ENCODE measurements at places on chromosomes 12 and 14. TPM values are rescaled to one million over a fixed set of nuclear protein-coding genes. Genes with fewer than 3 reads are reported as not detected.

DNA sequence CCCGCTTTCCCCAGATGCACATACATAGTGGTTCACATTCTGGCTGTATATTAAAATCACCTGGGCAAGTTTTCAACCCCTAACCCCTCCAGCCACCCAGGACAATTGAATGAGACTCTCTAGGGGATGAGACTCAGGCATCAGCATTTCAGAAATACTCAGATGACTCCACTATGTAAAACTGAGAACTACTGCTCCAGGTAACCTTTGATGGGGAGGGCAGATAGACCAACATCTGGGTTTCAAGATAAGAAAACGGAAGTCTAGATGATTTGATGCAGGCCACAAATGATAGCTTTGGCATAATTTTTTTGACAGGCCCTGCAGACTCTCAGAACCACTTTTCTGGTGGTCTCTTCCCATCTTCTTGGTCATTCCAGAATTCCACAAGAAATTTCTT is 341.1 kb downstream of the EMP1 start:
- H3K27ac ChIP-seq = no peak overlapping the region
- H3K27me3 ChIP-seq = no peaks in the 10 kb centered on the region
- H3K4me3 ChIP-seq = no peak overlapping the region

DNA sequence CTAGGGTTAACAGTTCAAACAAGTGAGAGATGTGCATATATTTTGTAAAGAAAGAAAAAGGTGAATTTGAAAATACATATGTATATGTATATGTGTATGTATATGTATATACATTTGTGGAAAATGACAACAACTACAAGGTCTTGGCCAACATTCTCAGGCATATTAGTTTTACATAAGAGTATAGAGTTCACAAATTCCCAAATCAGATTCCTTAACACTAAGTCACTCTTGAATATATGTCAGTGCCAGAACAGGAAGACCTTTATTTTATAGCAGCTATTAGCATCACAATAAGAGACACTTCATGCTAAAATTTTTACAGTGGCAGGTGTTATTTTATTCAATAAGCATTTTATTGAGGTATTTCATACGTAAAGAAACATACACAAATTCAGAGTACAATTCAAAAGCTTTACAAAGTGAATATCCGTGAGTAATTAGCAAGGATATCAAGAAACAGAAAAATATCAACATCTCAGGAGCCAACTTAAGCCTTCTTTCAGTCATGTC is 179.7 kb downstream of the SLC6A15 start:
- H3K27me3 ChIP-seq = no peaks in the 10 kb centered on the region
- H3K36me3 ChIP-seq = no peaks in the 10 kb centered on the region

DNA sequence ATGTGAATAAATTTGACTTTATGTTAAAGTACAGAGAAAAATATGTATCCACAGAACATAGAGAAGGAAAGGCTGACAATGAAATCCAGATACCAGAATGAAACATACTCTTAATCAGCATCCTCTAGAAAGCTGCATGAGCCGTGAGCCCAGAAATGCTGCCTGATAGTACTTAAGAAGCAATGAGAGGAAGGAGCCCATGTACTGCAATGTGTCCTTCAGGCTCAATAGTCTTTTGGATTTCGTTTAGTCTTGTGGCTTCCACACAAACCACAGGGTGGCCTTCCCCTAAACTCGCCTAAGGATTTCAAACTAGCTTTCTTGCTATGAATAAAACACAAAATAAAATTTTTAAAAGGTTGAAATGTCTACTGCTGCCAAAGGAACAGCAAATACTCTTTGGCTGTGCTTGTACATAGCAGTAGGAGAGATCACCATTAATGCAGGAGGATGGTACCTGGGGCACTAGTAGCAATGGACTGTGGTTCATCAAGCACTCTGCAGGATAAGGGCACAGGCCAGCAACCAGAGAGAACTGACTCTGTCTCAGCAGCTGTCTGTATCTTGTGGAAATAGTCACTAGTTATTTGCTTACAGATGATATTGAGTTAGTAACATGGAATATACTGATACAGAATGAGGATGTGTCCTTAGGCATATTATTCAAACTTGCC is 988.3 kb upstream of the LRFN5 start:
- H3K36me3 ChIP-seq = no peaks in the 10 kb centered on the region
- H3K4me1 ChIP-seq = no peaks in the 10 kb centered on the region
- H3K27ac ChIP-seq = no peak overlapping the region
- H3K27me3 ChIP-seq = no peaks in the 10 kb centered on the region
- H3K4me3 ChIP-seq = no peak overlapping the region
- DNase-seq = no peak

- H3K27ac ChIP-seq = no peak overlapping the region
- H3K4me1 ChIP-seq = no peaks in the 10 kb centered on the region
- DNase-seq = peak; percentile 53
- H3K27me3 ChIP-seq = no peaks in the 10 kb centered on the region
Measured at GRCh38 chr12:117671734-117672133, 297.1 kb downstream of the KSR2 start.

GRCh38 chr14:100441271-100441947 is 118.3 kb downstream of the SLC25A47 start:
- H3K36me3 ChIP-seq = no peaks in the 10 kb centered on the region
- H3K4me3 ChIP-seq = no peak overlapping the region
- no peak overlapping the region for H3K27ac ChIP-seq

DNA sequence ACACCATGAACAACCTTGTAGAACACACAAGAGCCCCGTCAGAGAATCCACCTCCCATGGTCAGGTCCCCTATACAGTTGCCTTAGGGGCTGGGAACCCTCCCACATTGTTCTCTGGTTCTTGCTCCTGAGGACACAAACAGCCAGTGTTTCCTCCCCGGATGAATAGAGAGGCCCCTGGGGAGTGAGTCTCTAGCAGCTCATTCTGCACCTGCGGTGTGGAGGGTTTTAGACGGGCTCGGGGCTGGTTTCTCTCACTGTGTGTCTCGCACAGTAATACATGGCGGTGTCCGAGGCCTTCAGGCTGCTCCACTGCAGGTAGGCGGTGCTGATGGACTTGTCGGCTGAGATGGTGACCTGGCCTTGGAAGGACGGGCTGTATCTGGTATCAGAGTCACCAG is 1052.1 kb downstream of the TMEM121 start:
- no peak for DNase-seq
- no peaks in the 10 kb centered on the region for H3K4me1 ChIP-seq
- H3K4me3 ChIP-seq = no peak overlapping the region
- H3K36me3 ChIP-seq = no peaks in the 10 kb centered on the region
- H3K27ac ChIP-seq = no peak overlapping the region

- peak; percentile 95 for DNase-seq
- H3K36me3 ChIP-seq = no peaks in the 10 kb centered on the region
- peaks cover 5% of the 10 kb centered on the region for H3K4me1 ChIP-seq
- no peak overlapping the region for H3K27ac ChIP-seq
Measured at GRCh38 chr14:73825551-73826188, 26.0 kb upstream of the PTGR2 start.

GRCh38 chr14:102516531-102517391 is 7.2 kb upstream of the ANKRD9 start:
- peak; percentile 56 for DNase-seq
- H3K36me3 ChIP-seq = no peaks in the 10 kb centered on the region
- H3K27ac ChIP-seq = no peak overlapping the region
- H3K27me3 ChIP-seq = no peaks in the 10 kb centered on the region
- peak overlapping the region; percentile 68 for H3K4me3 ChIP-seq
- H3K4me1 ChIP-seq = peaks cover 5% of the 10 kb centered on the region

GRCh38 chr12:48937170-48937569 is 11.9 kb upstream of the FKBP11 start:
- no peak overlapping the region for H3K27ac ChIP-seq
- peaks cover 12% of the 10 kb centered on the region for H3K36me3 ChIP-seq
- no peak overlapping the region for H3K4me3 ChIP-seq
- H3K27me3 ChIP-seq = no peaks in the 10 kb centered on the region
- no peak for DNase-seq

GRCh38 chr14:85528080-85528896 is 1.7 kb upstream of the FLRT2 start:
- no peaks in the 10 kb centered on the region for H3K4me1 ChIP-seq
- no peaks in the 10 kb centered on the region for H3K36me3 ChIP-seq
- no peak for DNase-seq
- no peak overlapping the region for H3K27ac ChIP-seq
- H3K27me3 ChIP-seq = no peaks in the 10 kb centered on the region

DNA sequence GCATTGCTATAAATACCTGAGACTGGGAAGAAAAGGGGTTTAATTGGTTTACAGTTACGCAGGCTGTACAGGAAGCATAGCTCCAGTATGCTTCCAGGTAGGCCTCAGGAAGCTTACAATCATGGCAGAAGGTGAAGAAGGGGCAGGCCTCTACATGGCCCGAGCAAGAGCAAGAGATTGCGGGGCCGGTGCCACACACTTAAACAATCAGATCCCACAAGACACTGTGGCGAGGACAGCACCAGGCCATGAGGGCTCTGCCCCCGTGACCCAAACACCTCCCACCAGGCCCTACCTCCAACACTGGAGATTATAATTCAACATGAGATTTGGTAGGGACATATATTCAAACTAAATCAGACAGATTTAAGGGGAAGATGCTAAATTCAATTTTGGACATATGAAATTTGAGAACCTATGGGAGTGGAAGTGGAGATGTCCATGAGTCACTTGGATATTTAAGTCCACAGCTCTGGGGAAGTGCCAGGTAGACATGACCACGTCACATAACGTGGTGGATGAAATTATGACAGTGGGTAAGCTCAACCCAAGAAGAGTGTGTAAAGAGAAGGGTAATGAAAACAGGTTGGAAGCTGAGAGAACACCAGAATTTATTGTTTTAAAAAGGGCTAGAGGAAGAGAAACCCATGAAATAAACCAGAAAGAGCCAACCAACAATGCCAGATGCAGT is 1.5 kb upstream of the LTA4H start:
- H3K4me1 ChIP-seq = no peaks in the 10 kb centered on the region
- no peaks in the 10 kb centered on the region for H3K36me3 ChIP-seq
- no peaks in the 10 kb centered on the region for H3K27me3 ChIP-seq
- H3K27ac ChIP-seq = no peak overlapping the region
- H3K4me3 ChIP-seq = no peak overlapping the region

- no peaks in the 10 kb centered on the region for H3K27me3 ChIP-seq
- H3K4me3 ChIP-seq = no peak overlapping the region
- no peaks in the 10 kb centered on the region for H3K36me3 ChIP-seq
- no peak overlapping the region for H3K27ac ChIP-seq
- no peaks in the 10 kb centered on the region for H3K4me1 ChIP-seq
Measured at GRCh38 chr14:69554500-69554899, 20.2 kb downstream of the CCDC177 start.

- no peak overlapping the region for H3K4me3 ChIP-seq
- H3K27ac ChIP-seq = no peak overlapping the region
- no peaks in the 10 kb centered on the region for H3K36me3 ChIP-seq
Measured at GRCh38 chr14:103721334-103722120, 5.9 kb downstream of the ZFYVE21 start.

- DNase-seq = no peak
- H3K36me3 ChIP-seq = no peaks in the 10 kb centered on the region
- no peaks in the 10 kb centered on the region for H3K4me1 ChIP-seq
- H3K27me3 ChIP-seq = no peaks in the 10 kb centered on the region
Measured at GRCh38 chr12:132277374-132277941, 51.9 kb downstream of the GALNT9 start.

- no peak overlapping the region for H3K4me3 ChIP-seq
- no peaks in the 10 kb centered on the region for H3K27me3 ChIP-seq
Measured at GRCh38 chr12:13849456-13849855, 131.9 kb downstream of the GRIN2B start.

GRCh38 chr12:130636370-130636769 is 79.7 kb downstream of the RIMBP2 start:
- no peak overlapping the region for H3K27ac ChIP-seq
- H3K27me3 ChIP-seq = no peaks in the 10 kb centered on the region
- no peak overlapping the region for H3K4me3 ChIP-seq
- DNase-seq = no peak
- no peaks in the 10 kb centered on the region for H3K4me1 ChIP-seq
- H3K36me3 ChIP-seq = no peaks in the 10 kb centered on the region

- DNase-seq = no peak
- H3K27me3 ChIP-seq = no peaks in the 10 kb centered on the region
- no peaks in the 10 kb centered on the region for H3K4me1 ChIP-seq
- no peaks in the 10 kb centered on the region for H3K36me3 ChIP-seq
- H3K4me3 ChIP-seq = no peak overlapping the region
Measured at GRCh38 chr12:54428050-54429013, 9.3 kb upstream of the ITGA5 start.

- DNase-seq = no peak
- H3K27ac ChIP-seq = no peak overlapping the region
- no peaks in the 10 kb centered on the region for H3K4me1 ChIP-seq
- H3K4me3 ChIP-seq = no peak overlapping the region
- H3K36me3 ChIP-seq = no peaks in the 10 kb centered on the region
- H3K27me3 ChIP-seq = no peaks in the 10 kb centered on the region
Measured at GRCh38 chr14:57029620-57030253, 219.5 kb upstream of the OTX2 start.

GRCh38 chr12:107477947-107478610 is 207.5 kb upstream of the PWP1 start:
- no peak overlapping the region for H3K4me3 ChIP-seq
- H3K36me3 ChIP-seq = no peaks in the 10 kb centered on the region
- no peak overlapping the region for H3K27ac ChIP-seq
- no peaks in the 10 kb centered on the region for H3K4me1 ChIP-seq
- DNase-seq = no peak

DNA sequence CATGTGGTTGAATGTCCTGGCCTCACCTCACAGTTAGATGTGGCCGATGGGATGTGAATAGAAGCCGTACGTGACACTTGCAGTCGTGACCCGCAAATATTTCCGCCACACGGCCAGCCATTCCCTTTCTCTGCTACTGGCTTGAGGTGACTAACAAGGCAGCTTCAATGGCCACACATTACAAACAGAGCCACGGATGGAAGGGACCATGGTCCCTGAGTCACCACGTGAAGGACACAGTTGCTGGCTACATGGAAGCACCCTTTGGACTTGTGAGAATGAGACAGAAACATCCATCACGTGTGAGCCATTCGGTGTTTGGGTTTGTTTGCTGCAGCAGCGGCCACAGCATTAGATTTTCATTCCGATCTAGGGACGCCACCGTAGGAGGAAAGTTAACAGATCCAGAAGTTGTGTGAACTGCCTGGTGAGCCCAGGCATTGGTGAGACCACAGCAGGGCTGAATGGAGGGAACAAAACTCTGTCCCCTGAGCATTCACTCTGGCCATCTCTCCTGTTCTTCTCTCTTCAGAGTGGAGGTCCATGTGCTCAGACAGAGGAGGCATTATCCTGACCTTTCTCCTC is 33.5 kb upstream of the ADGRD1 start:
- no peaks in the 10 kb centered on the region for H3K36me3 ChIP-seq
- no peaks in the 10 kb centered on the region for H3K27me3 ChIP-seq
- H3K4me3 ChIP-seq = no peak overlapping the region
- no peak overlapping the region for H3K27ac ChIP-seq

GRCh38 chr14:94823556-94824341 is 53.8 kb upstream of the GSC start:
- DNase-seq = no peak
- no peaks in the 10 kb centered on the region for H3K4me1 ChIP-seq
- no peaks in the 10 kb centered on the region for H3K27me3 ChIP-seq
- H3K4me3 ChIP-seq = no peak overlapping the region
- H3K27ac ChIP-seq = no peak overlapping the region

The SERPINA10 gene
- total RNA-seq = 332 TPM

The NRIP2 gene
- 0.12 TPM for total RNA-seq

The CLMN gene
- total RNA-seq = 58.9 TPM

The ITPK1 gene
- total RNA-seq = 28.4 TPM

The IL26 gene
- not detected for total RNA-seq

The GDF3 gene
- not detected for total RNA-seq

The SINHCAF gene
- total RNA-seq = 7.6 TPM
